ENCODE measurements at places on chromosomes 4 and X. TPM values are rescaled to one million over a fixed set of nuclear protein-coding genes. Genes with fewer than 3 reads are reported as not detected.

GRCh38 chr4:24796620-24797019, 1.2 kb downstream of the SOD3 start:
- H3K27me3 ChIP-seq, result peaks cover 29% of the 10 kb centered on the region
- no peak for DNase-seq
- H3K4me1 ChIP-seq, result peaks cover 19% of the 10 kb centered on the region
- no peaks in the 10 kb centered on the region for H3K36me3 ChIP-seq
- no peak overlapping the region for H3K27ac ChIP-seq

DNA sequence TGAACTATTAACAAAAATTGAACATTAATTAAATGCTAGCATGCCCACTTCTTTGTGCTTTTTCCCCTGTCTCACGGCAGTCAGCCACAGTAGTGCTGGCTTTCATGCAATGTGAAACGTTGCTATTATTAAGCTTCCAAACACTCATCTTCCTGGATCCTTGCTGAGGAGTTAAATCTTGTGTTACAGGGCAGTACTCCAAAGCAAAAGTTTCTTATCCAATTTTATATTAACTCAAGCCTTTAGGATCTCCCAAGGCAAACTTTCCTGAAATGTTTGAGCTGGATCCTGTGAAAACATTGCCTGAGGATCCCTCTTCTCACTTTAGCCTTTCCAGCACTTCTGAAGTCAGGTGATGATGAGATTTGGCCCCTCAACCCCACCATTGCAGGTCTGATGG, 1454.8 kb downstream of the FSTL5 start:
- no peaks in the 10 kb centered on the region for H3K36me3 ChIP-seq
- H3K4me1 ChIP-seq, result no peaks in the 10 kb centered on the region
- no peak for DNase-seq
- no peak overlapping the region for H3K4me3 ChIP-seq
- H3K27ac ChIP-seq, result no peak overlapping the region

GRCh38 chr4:52825460-52826090, 36.5 kb upstream of the RASL11B start:
- H3K36me3 ChIP-seq, result no peaks in the 10 kb centered on the region
- no peak overlapping the region for H3K27ac ChIP-seq
- no peak overlapping the region for H3K4me3 ChIP-seq

DNA sequence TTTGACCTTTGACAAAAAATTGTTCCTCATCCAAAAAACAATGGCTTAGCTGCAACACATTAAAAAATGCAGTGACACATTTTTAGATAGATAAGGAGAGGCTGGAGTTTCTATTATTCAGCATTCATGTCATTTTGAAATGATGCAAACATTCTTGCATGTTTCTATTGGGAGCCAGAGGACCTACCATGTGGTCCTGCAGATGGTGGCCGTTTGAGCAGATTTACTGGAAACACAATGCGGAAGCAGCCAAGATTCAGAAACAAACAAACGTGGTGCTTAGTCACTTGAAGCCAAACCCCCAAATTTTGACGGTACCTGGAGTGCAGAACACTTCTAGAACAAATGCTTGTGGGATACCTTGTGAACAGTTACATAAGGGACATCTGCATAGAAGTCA, 456.7 kb downstream of the PCDH18 start:
- no peaks in the 10 kb centered on the region for H3K27me3 ChIP-seq
- H3K4me1 ChIP-seq, result no peaks in the 10 kb centered on the region
- no peaks in the 10 kb centered on the region for H3K36me3 ChIP-seq
- no peak for DNase-seq
- no peak overlapping the region for H3K4me3 ChIP-seq
- no peak overlapping the region for H3K27ac ChIP-seq

TMEM165 gene
- total RNA-seq, result 128 TPM

- no peak for DNase-seq
- no peaks in the 10 kb centered on the region for H3K36me3 ChIP-seq
- no peak overlapping the region for H3K27ac ChIP-seq
- peaks cover 2% of the 10 kb centered on the region for H3K27me3 ChIP-seq
Observed at GRCh38 chr4:154511981-154512380, 20.4 kb upstream of the DCHS2 start.
